ENCODE measurements at places on chromosomes 4 and X.
A peak's percentile ranks its signal among the peaks of the same experiment; 100 is the strongest.

- DNase-seq, result no peak
These were observed 30.4 kb downstream of the LRIT3 start for GRCh38 chr4:109878355-109878754.

DNA sequence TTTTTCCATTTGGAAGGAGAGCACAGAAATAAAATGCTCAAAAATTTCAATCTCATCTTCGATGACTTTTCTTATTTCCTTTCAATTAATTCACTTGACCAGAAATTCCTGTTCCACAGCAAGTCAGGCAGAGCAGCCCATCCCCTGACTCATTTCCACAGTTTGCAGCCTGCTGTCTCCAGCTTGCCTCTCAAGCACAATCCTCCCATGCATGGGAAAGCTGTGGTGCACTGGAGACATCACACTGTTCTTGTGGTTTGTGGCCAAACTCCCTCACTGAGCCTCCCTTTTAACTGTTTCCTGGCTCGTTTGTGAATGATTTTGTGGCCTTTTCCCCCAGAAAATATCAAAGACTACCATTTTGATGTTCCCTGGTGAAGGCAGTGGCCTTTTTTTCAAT, 114.0 kb upstream of the ENPEP start:
- peak; percentile 64 for DNase-seq

- peak; percentile 43 for DNase-seq
These were observed 12.4 kb upstream of the PIN4 start for GRCh38 chrX:72169008-72169728.

GRCh38 chr4:93501946-93502345, 326.6 kb upstream of the ATOH1 start:
- DNase-seq, result no peak

DNA sequence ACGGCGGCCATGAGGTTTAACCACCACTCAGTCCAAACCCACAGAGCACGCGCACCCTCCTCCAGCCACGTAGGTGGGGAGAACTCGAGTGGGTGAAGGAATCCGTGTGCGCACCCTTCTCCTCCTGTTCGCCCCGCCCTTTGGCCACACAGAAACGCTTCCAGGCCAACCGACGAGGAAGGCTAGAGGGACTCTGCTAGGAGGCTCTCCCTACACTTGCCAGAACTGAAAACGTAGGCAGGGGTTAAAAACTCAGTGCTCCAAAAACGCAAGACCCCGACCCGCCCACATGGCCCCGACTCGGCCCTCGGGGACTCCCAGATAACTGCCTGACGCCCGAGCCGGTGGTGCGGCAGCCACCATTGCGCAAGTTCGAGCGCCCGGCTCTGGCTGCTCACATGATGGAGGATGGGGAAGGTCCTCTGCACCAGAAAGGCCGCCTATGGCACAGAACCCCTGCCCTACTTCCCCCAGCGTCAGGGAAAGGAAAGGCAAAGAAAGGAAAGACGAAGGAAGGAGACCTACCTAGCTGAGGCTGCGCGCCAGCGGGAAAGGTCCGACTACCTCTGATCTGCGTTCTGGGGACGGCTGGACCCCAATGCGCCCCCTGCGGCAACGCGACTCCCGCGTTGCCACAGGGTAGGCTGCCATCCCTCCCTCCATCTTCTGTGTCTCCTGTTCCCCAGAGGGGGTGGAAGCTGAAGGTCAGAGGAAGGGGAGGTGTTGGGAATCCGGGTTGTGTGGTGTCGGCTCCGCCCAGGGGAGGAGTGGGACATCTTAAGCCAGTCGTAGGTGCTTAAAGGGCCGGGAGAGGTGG, 201.9 kb upstream of the AGTR2 start:
- DNase-seq, result peak; percentile 88

DNA sequence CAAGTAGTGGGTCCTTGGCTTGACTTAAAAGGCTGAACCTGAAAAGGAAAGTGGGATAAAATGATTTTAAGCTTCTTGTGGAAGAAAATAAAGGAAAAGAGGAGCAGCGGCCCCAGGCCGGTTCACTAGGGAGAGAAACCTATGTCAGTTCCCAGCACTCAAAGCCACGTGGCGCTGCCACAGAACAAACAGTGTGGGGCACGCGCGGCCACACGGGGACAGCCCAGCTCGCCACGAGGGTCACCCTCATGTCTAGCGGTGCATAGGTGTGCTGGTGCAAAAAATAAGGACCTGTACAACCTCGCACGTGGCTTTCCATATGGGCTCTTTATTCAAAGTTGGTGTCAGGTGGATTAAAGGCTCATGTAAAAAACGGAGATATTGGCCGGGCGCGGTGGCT, 17.1 kb downstream of the MSANTD1 start:
- peak; percentile 0 for DNase-seq

DNA sequence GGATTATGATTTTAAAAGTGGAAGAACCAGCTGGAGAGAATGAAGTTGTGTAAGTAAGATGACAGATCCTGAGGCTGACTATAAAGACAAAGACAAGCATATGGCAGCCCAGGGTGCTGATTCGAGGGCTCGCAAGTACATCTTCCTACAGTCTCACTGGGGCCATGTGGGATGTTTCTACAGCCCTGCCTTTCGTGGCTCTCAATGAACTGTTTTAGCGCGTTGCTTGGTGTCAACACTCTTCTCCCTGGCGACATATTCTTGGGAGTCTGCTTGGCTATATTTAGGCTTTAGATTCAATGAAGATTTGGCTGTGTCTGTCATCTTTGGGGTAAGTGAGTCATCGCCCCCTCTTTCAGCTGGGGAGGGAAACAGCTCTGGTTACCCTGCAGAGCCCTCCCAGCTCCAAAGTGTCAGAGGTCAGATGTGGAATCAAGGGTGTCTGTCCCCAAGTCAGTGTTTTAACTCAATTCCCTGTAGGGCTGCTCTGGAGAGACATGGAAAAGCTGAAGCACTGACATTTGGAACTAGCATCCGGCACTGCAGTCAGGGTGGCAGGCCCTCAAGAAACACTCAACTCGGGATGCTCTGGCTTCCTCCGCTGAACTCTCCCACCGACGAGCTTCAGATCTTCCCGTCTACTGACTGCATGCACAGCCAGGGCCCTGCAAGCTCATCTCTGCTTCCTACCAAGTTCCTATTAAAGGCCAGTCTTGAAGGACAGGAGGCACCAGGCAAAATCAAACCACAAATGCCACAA, 65.7 kb downstream of the GATB start:
- no peak for DNase-seq

GRCh38 chrX:110317061-110317819, 645 bp downstream of the AMMECR1 start:
- peak; percentile 20 for DNase-seq

DNA sequence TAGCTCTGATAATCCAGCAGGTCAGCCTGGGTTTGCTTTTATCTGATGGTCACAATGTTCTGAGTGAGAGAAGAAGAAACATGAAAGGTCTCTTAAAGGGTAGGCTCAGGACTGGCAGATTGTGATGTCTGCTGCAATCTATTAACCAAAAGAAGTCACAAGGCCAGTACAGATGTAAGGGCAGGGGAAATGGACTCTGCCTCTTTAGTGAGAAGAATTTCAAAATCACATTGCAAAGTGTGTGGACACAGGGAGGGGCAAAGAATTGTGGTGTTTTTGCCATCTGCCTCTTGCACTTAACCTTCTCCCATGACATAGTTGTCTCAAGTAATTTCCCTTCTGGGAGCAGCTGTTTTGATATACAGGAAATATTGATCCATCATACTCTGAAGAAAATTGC, 40.9 kb downstream of the IL1RAPL1 start:
- no peak for DNase-seq

GRCh38 chr4:136150046-136150445, 1382.2 kb downstream of the PCDH18 start:
- DNase-seq, result no peak

DNA sequence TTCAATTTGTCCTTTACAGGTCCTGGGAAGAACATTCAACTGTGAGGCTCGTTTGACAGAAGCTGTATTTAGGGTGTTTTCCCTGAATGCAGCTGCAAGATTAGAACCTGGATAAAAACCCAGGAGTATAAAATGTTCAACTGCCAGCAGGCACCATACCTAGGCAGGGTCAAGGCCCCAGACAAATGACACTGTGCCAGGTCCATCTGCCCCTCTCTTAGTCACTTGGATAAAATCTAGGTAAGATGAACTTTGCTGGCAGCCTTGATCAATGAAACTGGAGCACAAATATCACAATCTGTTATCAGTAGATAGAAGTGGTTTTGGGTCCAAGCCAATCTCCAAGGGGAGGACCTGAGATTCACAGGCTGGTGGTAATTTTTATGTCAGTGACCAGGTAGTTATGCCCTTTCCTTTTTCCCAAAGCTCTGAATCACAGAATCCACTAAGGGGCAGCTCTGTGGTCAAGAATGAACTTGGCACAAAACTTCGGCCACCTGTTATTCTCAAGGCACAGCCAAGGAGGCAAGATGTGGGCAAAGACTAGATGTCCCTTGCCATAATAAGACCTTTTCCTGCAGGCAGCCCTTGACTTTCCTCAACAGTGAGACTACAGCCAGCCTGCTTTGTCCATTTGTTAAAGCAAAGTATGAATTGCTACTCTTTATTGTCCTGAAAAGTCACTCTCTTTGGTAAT, 501.0 kb downstream of the PPARGC1A start:
- no peak for DNase-seq

GRCh38 chr4:109157696-109158095, 144.8 kb downstream of the COL25A1 start:
- DNase-seq, result no peak

GRCh38 chr4:59553721-59554091, 1646.4 kb upstream of the ADGRL3 start:
- DNase-seq, result peak; percentile 85

- DNase-seq, result no peak
These were observed 12.0 kb downstream of the TMEM187 start for GRCh38 chrX:153984351-153985178.

GRCh38 chrX:84064814-84065213, 123.2 kb downstream of the RPS6KA6 start:
- DNase-seq, result no peak

DNA sequence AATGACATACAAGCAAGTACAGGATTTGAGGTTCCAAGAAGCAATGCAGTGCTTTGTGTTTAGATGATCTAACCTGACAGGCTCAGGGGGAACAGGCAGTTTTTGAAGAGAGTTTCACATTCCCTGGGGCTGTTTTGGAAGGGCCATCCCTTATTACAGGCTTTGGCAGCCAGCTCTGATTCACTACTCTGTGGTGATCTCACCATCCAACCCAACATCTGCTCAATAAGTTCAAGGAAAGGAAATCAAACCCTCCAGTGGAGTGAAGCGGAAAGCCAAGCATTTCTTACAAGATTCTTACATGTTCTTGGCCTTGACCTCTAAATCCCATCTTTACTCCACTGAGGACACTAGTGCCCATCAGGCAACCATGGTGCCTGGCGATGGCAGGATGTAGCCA, 7.5 kb downstream of the IDS start:
- DNase-seq, result no peak

DNA sequence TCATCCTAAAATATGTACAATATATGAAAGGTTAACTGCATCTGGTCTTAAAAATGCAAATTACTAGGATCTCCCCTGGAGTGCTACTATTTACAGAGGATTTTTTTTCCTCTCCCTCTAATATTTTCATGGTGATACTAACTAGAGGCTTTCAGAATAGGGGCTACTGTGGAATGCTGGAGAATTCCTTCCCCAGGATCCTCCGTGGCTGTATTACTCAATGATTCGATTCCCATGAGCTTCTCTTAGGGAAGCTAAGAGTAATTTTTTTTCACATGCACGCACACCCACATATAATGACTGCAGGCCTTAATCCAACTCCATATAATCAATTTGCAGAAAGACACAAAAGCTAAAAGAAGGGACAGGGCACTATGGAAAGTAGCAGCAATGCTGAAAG, 184.7 kb downstream of the ARHGAP6 start:
- no peak for DNase-seq

DNA sequence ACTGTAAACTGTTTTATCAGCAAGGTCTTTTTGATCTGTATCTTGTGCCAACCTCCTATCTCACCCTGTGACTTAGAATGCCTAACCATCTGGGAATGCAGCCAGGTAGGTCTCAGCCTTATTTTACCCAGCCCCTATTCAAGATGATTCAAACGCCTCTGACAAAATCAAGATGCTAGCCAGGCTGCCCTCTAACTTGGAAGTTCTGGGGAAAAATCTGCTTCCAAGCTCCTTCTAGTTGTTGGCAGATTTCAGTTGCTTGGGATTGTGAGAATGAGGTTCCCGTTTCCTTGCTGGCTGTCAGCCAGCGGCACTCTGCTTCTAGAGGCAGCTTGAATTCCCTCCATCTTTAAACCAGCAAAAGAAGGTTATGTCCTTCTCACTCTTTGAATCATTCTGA, 34.7 kb downstream of the LUZP4 start:
- DNase-seq, result peak; percentile 51

DNA sequence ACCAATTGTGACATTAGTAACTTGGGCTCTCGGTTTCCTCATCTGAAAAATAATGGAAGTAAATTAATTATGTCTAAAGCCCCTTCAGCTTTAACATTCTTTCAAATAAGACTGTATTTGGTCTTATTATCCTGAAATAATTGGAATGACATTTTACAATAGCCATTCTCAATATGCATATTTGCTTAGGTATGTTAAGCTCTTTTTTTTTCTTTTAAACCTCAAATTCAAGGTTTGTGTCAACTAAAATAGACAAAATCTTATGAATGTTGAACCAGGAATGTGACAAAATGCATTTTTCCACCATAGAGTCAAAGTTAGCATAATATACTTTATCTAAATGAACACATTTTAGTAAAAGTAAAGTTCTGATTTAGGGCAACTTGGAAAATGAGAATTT, 34.4 kb upstream of the TET2 start:
- DNase-seq, result no peak

GRCh38 chr4:132513491-132513890, 635.6 kb upstream of the PCDH10 start:
- no peak for DNase-seq

GRCh38 chr4:38710053-38710452, 46.1 kb downstream of the KLF3 start:
- no peak for DNase-seq

Measured in SJCRH30 (cell line).